Fibroblast of gingiva (primary cell): ENCODE measurements at places on chromosomes 2 and 18.

- DNase-seq, result no peak
These were observed 62.0 kb downstream of the REEP1 start for GRCh38 chr2:86275384-86275799.

DNA sequence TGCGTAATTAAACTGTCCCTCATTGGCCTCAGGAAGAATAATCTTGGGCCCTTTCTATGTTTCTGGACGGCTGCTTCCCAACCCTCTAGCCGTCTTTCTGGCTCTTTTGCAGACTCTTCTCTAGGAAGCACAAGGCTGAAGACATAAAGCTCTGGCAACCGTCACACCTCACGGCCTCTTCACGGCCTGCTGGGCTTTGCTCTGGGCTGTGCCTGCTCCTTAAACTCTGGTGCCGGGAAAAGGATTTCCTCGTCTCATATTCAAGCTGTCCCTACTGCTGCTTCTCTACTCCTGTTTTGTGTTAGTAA is 36.0 kb upstream of the WIPF1 start:
- DNase-seq, result no peak

GRCh38 chr2:60603533-60604190 is 50.2 kb upstream of the BCL11A start:
- DNase-seq, result no peak

GRCh38 chr2:189574793-189575475 is 5.7 kb downstream of the SLC40A1 start:
- no peak for DNase-seq

DNA sequence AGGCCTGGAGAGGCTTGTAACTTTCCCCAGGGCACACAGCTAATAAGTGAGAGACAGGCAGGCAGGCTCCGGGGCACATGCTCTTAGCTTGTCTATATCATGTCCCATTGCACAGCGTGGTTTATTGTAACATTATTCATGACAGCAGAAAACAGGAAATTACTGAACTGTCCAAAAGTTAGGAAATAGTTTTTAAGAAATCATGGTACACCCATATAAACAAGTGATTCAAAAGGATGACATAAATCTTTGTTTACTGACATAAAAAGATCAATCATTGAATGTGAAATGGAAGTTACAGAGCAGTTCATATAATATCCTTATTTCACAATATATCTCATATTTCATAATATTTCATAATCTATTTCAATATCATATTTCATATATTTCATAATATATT is 34.3 kb upstream of the TXNDC2 start:
- DNase-seq, result peak; percentile 70

DNA sequence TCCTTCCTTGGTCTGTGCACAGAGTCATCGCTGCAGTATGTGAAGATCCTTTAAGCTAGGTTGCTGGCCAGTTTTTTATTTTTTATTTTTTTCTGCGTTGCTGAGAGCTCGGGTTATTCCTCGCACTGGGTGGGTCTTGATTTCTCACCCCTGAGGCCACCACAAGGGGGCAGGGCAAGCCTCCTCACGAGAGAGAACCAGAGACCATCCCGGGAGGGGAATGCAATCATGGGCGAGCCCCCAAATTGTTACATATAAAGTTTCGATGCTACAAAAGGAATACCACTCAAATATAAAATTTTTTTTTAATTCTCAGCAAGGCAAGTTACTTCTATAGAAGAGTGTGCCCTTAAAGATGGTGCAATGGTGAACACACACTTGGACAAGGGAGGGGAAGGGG is 24.9 kb downstream of the HTR2B start:
- no peak for DNase-seq

- DNase-seq, result no peak
These were observed 183.9 kb downstream of the SH3RF3 start for GRCh38 chr2:109312902-109313301.

- DNase-seq, result peak; percentile 96
These were observed 80.9 kb downstream of the PPP1R1C start for GRCh38 chr2:182066400-182067087.
